ENCODE measurements at places on chromosomes 1 and 21. TPM values are rescaled to one million over a fixed set of nuclear protein-coding genes. Genes with fewer than 3 reads are reported as not detected.

DNA sequence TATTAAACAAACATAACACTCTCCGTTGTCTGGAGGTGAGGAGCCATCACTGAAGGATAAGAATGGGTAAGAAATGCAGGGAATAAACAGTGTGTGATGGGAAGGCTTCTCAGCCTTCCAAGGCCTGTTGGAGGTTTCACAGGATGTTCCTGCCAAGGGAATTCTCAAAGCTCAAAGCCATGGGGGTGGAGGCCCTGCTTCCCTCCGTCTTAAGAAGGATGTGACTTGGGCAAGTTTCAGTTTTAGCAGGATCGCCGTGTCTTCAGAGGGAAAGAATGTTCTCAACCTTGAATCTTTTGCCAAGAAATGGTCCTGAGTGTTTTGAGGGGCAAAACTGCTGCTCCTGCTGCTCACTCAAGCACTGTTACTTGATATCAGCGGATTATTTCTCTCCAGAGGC, 41.7 kb upstream of the IL20 start:
- DNase-seq = no peak
- no peak overlapping the region for H3K4me3 ChIP-seq

TRIM46 gene
- not detected for polyA plus RNA-seq

GRCh38 chr1:175078629-175079028, 11.0 kb downstream of the TNN start:
- no peaks in the 10 kb centered on the region for H3K4me1 ChIP-seq
- no peak for DNase-seq
- no peak overlapping the region for H3K27ac ChIP-seq

PTGS2 gene
- polyA plus RNA-seq = 0.05 TPM

- no peak overlapping the region for H3K27ac ChIP-seq
- H3K4me3 ChIP-seq = no peak overlapping the region
- H3K4me1 ChIP-seq = peaks cover 8% of the 10 kb centered on the region
- DNase-seq = no peak
These were observed 5.2 kb downstream of the GPR25 start for GRCh38 chr1:200877839-200878551.
